ENCODE measurements at places on chromosomes 4 and X.

DNA sequence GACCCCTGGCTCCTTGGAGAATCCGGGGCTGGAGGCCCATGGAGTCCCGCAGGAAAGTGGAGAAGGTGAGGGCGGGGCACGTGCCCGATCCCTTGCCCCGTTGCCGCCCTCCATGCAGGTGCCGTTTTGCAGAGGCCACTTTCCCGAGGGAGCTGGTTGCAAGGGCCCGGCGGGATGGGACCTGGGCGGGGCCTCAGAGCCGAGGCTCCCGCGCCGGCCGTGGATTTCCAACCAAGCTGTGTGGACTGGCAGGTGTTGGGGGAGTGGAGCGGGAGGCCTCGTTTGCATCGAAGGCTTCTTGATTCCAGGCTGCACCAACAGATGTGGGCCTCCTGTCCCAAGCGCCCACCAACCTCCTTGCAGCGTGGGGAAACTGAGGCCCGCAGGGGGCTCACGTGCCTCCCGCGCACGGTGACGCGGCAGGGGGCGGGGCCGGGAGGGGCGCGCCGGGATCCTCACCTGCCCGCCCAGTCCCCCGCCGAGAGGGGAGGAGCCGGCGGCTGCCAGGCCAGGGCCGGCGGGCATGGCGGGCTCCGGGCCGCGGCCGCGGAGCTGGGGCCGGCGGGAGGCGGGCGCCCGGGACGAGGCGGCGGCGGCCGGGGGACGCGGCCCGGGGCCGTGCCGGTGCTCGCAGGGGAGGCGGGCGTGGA is 24.9 kb downstream of the SH3BP2 start:
- DNase-seq: peak; percentile 35

- DNase-seq: no peak
Observed at GRCh38 chrX:69130439-69130838, 34.8 kb downstream of the PJA1 start.

DNA sequence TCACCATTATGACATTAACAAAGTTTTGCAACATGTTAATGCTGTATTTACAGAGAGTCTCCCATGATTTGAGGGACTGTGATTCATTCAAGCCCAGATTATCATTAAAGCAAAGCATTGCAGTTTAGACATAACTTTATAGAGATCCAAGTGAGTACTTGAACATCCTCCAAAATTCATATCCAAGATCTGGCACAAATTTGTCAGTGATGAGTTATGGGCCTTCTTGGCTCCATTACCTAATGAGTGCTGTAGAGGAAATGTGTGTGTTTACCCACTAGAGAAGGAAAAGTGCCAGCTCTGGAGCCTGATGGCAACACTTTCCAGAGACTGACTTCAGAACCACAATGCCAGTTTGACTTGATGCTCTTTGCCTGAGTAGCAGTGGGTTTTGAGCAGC is 432.3 kb downstream of the GALNTL6 start:
- DNase-seq: no peak

DNA sequence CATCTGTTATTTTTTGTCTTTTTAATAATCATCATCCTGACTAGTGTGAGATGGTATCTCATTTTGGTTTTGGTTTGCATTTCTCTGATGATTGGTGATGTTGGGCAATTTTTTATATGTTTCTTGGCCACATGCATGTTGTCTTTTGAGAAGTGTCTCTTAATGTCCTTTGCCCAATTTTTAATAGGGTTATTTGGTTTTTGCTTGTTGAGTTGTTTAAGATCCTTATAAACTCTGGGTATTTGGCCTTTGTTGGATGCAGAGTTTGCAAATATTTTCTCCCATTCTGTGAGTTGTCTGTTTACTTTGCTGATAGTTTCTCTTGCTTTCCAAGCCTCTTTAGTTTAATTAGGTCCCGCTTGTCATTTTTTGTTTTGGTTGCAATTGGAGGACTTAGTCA is 152.1 kb upstream of the MED14 start:
- no peak for DNase-seq

DNA sequence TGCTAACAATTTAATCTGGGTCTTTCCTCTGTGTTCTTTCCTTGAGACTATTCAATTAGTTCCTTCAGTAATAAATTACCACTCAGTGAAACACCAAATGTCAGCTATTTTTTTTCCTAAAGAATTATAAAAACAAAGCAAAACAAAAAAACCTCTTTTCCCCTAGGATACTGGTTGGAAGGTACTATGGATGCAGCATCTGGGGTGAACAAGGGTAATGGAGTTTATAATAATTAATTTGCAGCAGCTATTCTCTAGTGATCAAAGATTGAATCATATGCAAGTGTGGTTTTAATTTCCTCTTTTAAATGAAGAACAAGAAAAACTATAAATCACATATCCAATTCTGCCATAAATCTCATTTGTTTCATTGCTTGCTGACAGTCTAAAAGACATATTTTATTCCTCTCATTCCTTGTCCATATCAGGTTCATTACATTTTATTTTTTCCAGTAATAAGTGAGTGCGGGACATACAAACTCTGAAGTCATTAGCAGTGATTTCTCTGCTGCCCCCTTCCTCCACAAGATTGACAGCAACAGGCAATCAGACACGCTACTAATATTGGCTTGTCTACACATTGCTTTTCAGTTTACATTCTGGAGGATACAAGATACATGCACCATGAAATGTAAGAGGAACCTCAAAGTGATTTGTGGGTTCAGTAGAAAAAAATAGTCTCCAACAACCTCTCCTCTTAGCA is 1093.4 kb upstream of the SLIT2 start:
- no peak for DNase-seq

GRCh38 chrX:13364230-13364857 is 44.5 kb upstream of the ATXN3L start:
- DNase-seq: no peak

GRCh38 chr4:145735347-145735675 is 55.4 kb downstream of the C4orf51 start:
- DNase-seq: no peak

Measured in naive thymus-derived CD8-positive, alpha-beta T cell (primary cell).